Stimulated activated CD8-positive, alpha-beta memory T cell treated with anti-CD3 and anti-CD28 coated beads, Interleukin-15, amount 100 ng/mL, for 24 hours (primary cell): ENCODE measurements at places on chromosomes 2 and 18.

DNA sequence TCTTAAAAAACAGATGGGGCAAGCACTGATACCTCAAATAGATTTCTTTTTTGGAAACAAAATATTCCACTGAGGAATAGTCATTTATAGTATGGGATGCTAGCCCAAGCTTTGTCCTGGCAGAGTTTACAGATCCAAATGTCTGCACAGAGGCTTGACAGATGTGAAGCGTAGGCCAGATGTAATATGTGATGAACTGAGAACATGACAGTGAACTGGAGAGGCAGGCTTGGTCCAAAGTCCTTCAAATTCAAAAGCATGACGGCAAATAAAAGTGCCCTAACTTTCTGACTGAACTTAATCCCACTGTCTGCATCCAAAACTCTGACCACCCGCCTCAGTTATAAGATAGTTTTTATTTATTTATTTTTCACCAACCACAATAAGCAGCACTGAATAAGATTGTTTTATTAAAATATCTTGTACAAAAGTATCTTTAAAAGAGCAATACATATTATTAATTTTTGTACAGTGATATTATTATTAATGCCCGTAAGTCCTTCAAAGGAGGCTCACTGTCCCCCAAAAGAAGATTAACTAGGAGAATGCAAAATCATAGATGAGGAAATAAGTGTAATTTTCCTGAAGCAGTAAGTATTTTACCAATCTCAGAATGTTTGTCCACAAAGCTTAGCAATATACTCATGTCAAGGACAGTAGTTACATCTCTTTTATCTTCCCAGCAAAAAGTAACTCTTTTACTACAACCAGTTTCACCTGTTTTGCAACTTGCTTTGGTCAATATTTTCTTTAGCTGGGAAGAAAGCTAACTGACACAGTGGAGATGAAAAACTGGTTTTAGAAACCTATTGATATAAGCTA, 10.7 kb upstream of the SPOPL start:
- DNase-seq: no peak

GRCh38 chr18:6575908-6576307, 153.6 kb upstream of the ARHGAP28 start:
- no peak for DNase-seq

GRCh38 chr2:133477616-133477990, 90.7 kb downstream of the NCKAP5 start:
- no peak for DNase-seq

DNA sequence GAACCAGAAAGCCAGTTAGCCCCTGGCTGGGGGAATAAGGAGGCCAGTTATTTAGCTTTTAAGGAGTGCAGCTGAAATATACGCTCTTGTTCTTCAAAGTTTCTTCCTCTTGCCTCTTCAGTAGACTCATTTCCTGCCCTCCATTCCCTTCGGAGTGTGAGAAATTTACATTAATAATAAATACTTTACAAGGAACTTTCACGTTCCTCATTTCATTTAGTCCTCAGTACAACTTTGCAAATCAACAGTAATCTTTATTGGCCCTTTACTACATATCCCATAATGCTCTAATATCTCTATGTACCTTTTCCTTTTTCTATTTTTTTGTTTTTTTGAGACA, 15.6 kb downstream of the PLCD4 start:
- DNase-seq: no peak

DNA sequence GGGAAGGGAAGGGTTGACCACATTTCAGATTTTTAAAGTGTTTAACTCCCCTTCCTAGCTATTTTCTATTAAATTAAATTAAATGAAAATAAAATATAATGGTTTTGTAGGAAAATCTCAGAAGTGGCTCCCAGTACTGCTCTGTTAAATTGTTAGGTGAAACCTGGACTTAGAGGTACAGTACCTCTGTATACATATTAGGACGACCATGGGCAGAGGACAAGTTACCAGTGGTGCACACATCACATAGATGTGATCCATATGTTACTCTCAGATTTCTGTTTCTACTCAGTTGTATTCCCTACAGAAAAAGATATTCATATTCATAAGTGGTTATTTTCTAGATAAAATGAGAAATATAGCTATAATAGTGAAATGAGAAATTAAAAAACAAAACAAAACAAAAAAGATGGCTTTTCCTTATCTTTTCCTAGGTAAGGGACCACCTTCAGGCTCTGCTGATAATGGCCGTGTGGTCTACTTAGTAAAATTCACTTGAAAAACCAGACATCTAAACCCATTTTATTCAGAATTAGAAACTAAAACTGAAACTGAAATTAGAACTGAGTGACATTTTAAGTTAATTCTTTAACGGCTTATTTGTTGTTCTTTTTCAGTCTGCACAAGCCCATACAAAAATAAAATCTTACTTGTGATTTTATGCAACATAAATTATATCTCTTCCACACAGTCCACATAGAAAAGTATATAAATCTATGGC, 832.5 kb upstream of the CHAC2 start:
- no peak for DNase-seq

GRCh38 chr18:46820863-46821262, 64.0 kb upstream of the ST8SIA5 start:
- no peak for DNase-seq

DNA sequence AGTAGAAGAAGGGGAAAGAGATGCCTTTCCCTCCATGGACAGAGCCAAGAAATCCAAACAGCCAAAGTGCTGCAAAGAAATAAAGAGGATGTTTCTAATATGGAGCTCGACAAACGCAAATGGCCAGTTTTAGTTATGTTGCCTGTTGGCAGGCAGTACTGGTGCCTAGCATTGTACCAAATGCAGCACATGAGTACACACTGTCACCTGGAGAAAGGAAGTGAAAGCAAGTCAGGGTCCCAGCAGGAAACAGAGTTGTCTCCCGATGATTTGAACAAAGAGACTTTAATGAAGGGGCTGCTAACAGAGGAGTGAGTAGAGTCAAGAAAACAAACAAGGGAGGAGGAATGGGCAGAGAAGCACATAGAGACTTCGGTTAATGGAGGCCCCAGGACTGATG, 623.0 kb downstream of the BCL11A start:
- DNase-seq: no peak

DNA sequence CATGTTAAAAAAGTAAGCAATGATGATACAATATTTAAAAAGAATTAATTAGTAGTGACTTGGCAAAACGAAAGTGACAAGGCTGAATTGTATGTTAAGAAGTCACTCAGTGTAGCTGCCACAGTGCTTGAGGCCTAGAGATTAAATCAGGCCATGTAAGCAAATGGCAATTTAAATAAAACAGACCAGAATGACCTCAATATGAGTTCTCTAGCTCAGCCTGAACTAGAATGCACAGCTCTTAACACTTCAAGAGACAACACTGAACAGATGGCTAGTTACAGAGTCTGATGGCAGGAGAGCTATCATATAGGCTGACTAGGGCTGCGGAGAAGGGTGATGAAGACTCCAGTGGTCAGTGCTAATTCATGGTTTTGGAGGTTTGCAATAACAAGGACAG, 117.9 kb upstream of the ZBTB14 start:
- DNase-seq: no peak

GRCh38 chr18:62741584-62741983, 26.2 kb downstream of the PHLPP1 start:
- DNase-seq: no peak

DNA sequence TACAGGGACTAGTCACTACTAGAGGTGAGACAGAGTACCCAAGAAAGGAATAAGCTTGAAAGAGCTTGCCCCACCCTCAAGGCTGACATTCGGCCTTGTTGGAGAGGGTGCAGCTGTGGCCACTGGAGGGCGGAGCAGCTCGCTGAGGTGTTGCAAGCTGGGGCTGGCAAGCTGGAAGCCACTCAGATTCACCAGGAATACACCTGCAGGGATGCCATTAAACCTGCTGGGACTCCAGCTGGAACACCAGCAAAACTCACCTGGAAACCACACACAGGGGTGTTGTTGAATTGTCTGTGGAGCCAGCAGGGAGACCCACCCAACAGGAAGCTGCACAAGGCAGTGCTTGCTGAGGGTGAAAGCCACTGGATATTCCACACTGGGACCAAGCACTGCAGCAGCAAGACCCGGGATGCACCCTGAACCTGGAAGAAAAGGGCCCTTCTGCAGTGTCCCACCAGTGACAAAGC, 26.1 kb downstream of the KCTD18 start:
- DNase-seq: no peak

- no peak for DNase-seq
These were observed 1.2 kb downstream of the ACMSD start for GRCh38 chr2:134839649-134840048.

GRCh38 chr18:7617738-7618422, 50.8 kb downstream of the PTPRM start:
- no peak for DNase-seq

DNA sequence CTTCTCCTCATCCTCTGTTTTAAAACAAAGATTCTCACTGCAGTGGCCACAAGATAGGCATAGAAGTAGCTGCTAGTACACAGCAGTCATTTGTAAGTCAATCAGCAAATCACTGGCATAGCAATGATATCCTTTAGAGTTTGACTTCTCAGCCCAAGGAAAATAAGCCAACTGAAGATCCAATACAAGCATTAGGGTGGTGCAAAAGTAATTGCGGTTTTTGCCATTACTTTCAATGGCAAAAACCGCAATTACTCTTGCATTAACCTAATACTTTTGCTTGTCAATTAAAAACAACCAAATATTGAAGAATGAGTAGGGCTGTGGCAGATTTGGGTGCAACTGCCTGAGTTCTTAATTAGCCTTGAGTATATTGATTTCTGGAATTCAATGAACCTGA, 2.8 kb downstream of the G6PC2 start:
- DNase-seq: no peak

GRCh38 chr2:66432801-66433694, 1.9 kb upstream of the MEIS1 start:
- no peak for DNase-seq

GRCh38 chr2:234953116-234954031, 1.6 kb downstream of the SH3BP4 start:
- no peak for DNase-seq

DNA sequence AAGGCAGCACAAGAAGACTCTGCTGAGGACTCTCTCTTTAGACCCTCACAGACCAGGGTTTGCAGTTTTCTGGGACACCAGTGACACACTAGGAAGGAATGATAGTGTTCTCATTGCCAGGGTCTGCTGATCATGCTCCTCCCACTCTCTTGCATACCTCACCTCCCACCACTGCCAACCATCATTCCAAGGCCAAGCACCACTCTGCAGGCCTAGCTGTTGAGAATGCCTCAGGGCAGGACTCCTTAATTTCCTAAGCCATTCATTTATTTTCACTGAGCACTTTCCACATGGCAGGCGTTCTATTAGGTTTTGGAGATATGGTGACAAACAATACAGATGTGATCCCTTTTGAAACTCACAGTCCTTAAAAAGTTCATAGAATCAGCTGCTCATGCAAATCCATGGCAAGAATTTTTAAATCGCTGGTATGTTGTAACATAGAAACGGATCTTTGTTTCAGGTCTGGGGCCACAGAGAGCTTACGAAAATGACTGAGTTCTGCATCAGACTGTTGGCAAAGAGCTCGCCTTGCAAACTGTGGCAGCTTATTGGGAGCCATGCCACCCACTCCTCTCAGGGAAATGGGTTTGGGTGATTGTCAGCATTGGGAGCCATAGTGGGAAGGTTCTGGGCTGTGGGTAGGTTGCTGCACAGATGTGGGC, 78.5 kb downstream of the XDH start:
- DNase-seq: no peak

GRCh38 chr2:203802342-203803052, 65.1 kb upstream of the CTLA4 start:
- no peak for DNase-seq

DNA sequence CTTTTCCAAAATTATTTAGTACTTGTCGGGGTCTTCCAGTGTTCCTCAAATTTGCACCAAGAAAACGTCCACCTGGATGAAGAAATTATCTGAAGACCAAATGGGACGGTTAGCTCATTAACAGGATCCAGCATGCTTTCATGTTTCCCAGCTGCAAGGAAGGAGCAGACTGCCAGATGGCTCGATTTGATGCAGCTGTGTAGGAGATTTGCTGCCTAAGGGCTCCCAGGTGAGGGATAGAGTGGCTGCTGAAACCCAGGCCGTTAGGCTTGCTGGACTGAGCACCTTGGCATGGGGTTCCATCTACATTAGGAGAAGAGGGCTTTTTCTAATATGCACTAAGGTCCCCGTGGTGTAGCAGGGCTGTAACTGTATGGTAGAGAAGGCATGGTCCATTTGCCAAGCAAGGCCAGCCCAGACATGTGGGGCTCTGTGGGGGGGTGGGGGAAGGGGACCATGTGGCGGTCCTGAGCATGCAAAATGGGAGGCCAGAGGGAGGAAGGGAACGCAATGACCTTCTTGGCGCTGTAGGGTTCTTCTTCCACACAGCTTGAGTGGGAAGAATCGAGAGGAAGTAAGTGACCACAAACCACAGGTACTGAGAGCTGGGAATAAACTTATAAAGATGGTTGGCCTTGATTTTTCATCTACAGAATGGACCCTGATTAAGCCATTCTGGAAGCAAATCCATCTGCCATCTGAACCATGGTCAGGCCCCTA, 144.0 kb downstream of the TMEM163 start:
- no peak for DNase-seq

DNA sequence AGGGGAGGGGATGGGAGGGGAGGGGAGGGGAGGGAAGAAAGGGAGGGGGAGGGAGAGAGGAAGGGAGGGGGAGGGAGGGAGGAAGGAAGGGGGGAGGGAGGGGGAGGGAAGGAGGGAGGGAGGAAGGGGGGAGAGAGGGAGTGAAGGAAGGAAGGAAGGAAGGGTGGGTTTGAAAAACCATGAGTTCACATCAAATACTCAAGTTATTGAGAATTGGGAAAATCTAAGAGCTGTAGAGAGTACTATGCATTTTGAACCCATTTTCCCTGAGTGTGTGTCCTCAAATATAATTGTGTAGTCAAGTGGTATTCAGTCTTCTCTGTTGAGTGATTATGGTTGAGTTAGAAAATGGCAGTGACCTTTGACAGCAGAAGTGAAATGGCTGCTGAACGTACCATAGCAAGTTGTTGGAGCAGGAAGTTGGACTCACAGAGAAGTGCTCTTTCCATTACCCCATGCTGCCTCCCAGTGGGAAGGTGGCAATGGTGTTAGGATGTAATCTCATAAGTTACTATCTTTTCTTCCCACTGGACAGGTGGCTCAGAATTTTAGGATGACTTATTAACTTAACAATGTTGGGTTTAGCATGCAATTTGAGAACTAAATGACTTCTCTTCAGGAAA, 214.6 kb downstream of the SETBP1 start:
- no peak for DNase-seq

GRCh38 chr2:72027426-72028161, 120.1 kb downstream of the CYP26B1 start:
- DNase-seq: no peak

DNA sequence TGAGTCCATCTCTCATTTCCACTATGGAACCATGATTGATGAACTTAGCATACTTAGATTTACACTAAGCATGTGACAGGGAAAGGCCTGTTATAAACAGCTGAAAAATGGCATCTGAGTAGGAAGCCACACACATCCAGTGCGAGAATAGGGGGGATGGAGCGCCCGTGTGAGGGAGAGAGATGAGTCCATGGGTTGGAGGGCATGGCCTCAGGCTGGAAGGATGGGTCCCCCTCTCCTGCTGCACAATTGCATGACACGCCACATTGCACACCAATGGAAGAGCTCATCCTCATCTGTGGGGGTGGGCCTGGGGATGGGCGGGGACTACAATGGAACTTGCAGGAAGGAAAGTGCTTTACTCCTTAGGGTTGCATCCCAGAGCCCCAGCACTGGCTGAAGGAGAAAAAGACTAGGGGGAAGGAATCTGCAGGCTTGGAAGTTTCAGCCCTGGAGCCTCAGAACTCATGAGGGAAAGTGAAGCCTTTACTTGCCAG, 46.4 kb upstream of the CXCR4 start:
- DNase-seq: no peak
